ENCODE measurements at places on chromosomes 5 and 9.

GRCh38 chr9:36504156-36504555 is 68.5 kb upstream of the MELK start:
- DNase-seq: no peak

GRCh38 chr9:34084562-34084961 is 35.9 kb upstream of the UBAP2 start:
- DNase-seq: peak; percentile 44

DNA sequence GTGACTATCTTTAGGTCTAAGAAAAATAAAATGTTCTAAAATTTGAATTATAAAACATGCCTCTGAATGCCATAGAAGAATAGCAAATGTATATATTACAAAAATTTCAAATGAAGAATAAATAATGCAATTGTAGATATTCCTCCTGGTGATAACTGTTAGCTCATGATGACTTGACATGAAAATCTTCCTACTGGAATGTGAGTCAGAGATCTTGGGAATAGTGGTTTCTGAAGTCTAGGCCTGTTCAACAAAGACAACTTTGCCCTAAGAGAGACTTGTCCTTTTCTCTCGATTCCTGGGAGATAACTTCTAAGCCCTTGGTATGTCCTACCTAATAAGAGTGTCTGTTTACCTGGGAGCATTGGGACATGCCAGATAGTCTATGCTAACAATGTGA is 746.3 kb upstream of the RIOK2 start:
- no peak for DNase-seq

- DNase-seq: no peak
These were observed 85.7 kb upstream of the ARRDC3 start for GRCh38 chr5:91468651-91469422.

- DNase-seq: no peak
These were observed 567.2 kb downstream of the PTPRD start for GRCh38 chr9:10045598-10045997.

DNA sequence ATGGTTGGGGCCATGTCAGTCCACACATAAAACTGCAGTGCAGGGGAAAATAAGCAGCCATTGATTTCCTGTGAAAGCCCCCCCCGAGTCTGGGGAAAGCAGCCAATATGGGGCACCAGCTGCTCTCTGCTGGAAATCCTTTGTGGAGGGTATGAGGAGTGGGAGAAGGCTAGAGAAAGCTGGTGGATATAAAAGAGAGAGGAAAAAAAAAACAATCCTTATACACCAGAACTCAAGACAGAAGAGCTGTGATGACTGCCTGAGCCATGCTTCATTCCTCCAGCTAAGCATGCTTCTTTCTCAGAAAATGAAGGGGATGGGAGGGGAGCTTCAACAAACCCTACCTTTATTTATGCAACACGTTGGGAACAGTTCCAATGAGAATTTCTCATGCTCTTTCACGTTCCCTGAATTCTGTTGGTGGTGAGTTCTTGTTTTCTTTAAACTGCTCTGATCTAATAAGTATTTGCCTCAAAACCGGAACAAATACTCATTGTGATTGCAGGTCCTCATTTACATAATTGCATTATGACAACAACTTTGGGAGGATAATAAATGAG is 688.0 kb upstream of the SEMA6A start:
- peak; percentile 54 for DNase-seq

DNA sequence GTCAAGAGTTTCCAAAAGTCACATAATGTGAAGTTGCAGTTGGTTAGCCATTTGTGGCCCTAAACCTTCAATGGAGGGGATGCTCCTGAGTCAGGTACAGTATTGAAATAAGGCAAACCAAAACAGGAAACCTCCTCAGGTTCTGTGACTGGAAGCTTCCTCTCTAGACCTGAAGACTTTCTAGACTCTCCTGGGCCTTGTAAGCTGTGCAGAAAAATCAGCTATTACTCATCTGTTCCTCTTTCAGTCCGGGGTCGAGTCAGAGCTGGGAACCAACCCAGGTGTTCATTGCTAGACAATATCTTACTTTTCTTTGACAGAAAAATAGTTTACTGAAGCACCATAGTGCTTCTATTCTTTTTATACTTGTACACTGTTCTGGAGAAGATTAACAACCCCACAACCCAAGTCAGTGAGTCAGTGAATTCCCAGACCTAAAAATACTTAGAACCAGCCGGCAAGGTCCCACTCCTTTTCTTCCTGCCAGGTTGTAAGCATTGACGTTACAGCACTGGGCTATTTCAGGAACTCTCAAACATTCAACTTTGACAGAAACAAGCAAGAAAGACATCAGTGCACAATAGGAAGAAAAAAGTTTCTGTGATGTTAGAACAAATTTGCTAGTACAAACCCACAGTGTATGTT is 47.3 kb downstream of the FSTL4 start:
- peak; percentile 49 for DNase-seq

- DNase-seq: peak; percentile 44
These were observed at the start of gene LPAR1 for GRCh38 chr9:111038331-111039230. TSS of gene LPAR1 (minus strand) at chr9:111038470. CDS start at chr9:110972117, 66,353 bp downstream.

DNA sequence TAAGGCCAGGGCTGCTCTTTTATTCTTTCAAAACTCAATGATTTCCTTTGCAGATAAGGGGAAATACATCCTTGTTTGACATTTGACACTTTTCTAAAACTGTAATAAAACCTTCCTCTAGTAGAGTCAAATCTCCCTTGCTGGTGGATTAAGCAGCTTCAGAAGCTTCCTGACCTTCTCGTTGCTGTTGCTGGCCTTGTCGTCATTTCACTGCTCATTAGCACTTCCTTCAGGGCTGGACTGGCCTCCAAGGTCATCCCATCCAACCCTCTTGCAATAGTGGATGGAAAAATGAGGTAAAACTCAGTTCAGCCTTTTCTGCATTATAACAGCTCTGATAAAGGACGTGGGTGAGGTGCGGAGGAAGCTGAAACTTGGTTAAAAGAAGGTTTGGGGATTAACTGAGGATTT is 1.1 kb upstream of the ADAMTSL1 start:
- DNase-seq: no peak

DNA sequence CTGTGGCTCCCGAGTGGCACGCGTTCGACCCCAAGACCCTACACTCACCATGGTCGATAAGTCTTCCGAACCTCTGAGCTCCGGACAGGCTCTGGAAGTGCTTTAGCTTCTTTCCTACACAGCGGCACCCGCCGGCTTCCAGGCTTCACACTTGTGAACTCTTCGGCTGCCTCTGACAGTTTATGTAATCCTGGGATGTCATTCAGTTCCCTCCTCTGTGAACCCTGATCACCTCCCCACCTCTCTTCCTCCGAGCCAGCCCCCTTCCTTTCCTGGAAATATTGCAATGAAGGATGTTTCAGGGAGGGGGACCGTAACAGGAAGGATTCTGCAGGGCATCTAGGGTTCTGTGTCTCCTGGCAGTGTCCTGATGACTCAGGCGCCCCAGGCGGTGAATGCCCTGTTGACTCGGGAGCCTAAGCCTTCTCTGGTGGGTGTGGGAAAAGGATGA is at the start of gene CD14:
Gene CD14, minus strand, starts transcription at position 155 of the 451 bp plus-strand sequence. Its CDS starts 104 bp downstream, at position 51.
- no peak for DNase-seq

DNA sequence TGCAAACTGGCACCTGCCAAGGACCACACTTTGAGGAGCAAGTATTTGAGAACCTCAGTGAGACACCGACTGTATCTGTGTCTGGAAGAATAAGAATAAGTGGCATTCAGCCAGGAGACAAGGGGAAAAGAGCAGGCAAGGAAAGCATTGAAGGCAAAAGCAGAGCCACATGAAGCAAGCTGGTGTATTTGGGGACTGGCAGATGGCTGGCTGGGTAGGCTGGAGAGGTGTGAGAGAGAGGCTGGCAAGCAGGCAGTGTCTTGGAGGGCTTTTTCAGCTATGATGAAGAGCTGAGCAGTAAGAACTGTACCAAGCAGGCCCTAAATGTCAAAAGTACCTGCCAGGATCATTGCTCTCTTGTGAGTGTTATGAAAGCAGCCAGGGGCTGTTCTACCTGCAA is 14.1 kb upstream of the C5orf58 start:
- DNase-seq: no peak

GRCh38 chr5:95697781-95698681 is 15.2 kb upstream of the SPATA9 start:
- no peak for DNase-seq

DNA sequence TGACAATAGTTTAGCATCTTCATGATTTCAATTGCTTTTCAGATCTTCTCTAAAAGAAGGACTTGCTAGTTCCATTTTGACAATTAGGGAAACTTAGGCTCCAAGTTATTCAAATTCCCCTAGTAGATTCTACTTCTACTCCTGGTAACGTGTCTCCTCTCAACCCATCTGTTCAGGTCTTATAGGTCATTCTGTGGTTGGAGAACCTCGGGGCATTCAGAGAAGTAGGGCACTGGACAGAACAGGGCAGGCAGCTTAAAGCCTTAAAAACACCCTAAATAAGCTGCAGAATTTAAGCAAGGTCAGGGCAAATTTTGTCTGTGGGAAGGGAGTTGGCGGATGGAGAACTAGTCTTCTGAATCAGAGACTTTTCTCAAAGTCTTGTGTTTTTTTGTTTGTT is 132.4 kb downstream of the TMEM174 start:
- no peak for DNase-seq

DNA sequence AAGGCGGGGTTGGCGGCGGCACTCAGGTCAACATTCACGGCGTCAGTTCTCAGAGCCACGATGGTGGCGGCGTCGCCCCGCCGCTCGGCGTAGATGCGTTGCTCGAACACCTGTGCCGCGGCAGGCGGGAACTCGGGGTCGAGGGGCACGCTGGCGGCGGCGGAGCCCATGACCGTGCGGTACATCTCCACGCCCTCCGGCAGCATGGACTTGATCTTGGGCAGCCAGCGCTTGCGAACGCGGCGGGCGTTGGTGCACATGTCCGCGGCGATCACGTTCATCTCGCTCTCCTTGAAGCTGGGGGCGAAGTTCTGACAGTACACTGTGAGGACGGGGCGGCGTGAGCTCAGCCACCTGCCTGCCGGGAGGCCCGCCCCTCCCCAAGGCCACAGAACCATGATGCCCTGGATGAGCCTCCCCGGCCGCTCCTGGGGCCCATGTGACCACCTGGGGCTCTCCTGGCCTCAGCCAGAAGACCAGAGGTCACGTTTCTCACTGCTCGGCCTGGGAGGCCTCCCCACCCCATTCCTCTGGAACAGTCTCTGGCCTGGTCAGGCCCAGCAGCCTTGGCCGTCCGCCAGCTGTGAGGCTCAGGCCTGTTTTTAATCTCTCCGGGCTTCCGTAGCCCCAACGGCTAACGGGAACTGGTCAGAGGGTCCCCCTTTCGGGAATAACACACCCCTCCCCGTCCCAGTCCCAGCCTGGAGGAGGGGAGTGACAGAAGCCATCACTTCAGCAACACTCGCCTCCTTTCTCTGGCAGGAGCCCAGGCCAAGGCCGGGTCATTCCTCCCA is 50.7 kb upstream of the UBAC1 start:
- DNase-seq: no peak

GRCh38 chr9:133826289-133827085 is 88.3 kb upstream of the SARDH start:
- no peak for DNase-seq

All from hypothalamus (tissue), 51 donors.